ENCODE measurements at places on chromosomes 6 and 20. TPM values are rescaled to one million over a fixed set of nuclear protein-coding genes. Genes with fewer than 3 reads are reported as not detected.

ASIP gene
- polyA plus RNA-seq, result 0.40 TPM

OXT gene
- 0.12 TPM for polyA plus RNA-seq

OR2J3 gene
- polyA plus RNA-seq, result not detected

ANKRD6 gene
- polyA plus RNA-seq, result 2.3 TPM

HLA-DOB gene
- polyA plus RNA-seq, result 0.25 TPM

ELMO2 gene
- 21.2 TPM for polyA plus RNA-seq

SIRPB1 gene
- 0.03 TPM for polyA plus RNA-seq

SIRPD gene
- polyA plus RNA-seq, result not detected

IL17F gene
- polyA plus RNA-seq, result not detected

ZNF391 gene
- 0.15 TPM for polyA plus RNA-seq

HLA-DPA1 gene
- polyA plus RNA-seq, result 12.3 TPM

AKAP7 gene
- 11.0 TPM for polyA plus RNA-seq

SLC52A3 gene
- polyA plus RNA-seq, result 0.43 TPM

KIF13A gene
- 27.7 TPM for polyA plus RNA-seq
